Left kidney (tissue), 8 donors: ENCODE measurements at places on chromosomes 3 and 15.

DNA sequence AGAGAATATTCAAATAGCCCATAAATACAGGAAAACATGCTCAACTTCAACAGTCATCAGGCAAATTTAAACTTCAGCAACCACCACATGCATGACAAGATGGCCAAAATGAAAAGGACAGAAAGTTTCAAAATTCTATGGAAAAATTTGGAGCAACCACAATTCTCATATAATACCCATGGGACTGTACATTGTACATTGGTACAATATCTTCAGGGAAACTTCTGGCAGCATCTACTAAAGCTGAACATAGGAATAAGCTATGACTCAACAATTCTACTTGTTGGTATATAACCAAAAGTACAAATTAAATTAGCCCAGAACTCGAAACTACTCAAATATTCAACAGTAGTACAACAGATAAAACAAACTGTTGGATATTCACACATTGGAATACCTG, 847.6 kb downstream of the TBL1XR1 start:
- no peak for DNase-seq

- DNase-seq: no peak
Measured at GRCh38 chr15:66188464-66188863, 65.1 kb downstream of the MEGF11 start.

DNA sequence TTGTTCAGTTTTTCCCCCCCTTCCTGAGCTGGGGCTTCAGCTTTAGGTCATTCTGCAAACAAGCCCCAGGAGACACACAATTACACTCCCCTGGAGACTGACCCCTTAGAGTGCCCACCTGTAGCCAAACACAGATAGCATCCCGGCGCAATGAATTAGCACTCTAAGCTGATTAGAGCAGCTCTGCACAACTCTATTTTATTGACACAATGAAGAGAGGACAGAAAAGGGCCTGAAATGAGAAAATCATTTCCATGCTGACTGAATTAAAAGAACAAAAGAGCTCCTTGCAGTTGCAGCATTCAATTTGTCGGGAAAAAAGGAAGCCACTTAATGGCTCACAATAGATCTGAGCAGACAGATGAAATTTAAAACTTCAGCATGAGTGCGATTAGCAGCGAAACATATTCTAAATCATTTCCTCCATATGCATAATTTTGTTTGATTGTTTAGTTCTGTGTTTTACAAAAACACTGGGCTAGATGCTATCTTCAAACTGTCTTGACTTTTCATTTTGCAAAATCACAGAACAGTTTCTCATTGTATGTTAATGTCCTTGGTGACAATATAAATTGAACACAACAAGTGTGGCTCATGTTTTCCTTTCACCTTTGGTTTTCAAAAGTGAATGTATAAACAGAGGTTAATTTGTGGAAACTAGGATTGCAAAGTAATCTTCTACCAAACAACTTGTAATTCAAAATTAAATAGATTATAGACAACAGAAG, 308.6 kb downstream of the MECOM start:
- no peak for DNase-seq

GRCh38 chr15:51007131-51007666, 87.5 kb downstream of the TNFAIP8L3 start:
- no peak for DNase-seq

DNA sequence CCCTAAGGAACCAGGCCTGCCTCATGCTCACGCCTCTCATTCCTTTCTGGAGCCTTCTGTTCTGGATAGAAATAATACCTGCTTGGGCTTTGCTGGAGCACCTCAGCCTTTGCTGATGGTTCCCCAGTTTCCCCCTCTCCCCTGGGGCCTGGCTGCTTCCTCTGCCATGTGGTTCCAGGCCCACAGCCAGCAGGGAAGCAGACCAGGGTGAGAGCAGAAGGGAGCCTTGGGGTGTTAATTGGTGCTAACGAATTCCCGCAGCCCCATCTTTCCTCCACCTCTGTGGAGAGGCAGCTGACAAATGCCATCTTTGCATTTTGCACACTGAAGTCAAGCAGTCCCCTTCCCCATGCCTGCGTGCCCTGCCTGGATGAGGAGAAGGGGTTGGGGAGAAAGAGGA, 13.1 kb upstream of the CORO2B start:
- no peak for DNase-seq
